Non-pigmented ciliary epithelial cell (primary cell): ENCODE measurements at places on chromosomes 3 and 15.

DNA sequence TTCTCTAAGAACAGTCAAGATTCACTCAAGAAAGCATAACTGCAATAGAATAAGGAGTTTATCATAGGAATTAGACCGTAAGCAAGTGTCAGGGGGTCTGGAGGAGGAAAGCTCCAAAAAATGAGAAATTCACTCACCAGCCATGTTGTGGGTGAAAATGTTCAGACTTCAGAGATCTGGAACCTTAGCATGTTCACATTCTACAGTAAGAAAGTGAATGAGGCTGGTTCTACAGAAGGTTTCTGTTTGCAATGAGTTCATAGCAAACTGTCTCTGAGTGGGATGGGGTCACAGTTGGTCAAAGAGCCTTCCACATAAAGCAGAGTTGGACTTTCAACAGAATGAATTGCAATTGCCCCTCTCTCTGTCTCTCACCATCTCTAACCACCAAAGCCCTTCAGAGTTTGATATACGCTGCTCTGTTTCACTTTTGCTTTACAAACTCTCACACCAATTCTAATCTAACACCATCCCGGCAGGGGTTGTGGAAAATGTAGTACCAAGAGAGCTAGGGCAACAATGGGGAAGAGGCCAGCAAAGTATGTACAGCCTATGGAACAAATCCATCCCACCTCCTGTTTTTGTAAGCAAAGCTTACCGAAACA, 581.8 kb upstream of the UBE2E2 start:
- no peak for DNase-seq

DNA sequence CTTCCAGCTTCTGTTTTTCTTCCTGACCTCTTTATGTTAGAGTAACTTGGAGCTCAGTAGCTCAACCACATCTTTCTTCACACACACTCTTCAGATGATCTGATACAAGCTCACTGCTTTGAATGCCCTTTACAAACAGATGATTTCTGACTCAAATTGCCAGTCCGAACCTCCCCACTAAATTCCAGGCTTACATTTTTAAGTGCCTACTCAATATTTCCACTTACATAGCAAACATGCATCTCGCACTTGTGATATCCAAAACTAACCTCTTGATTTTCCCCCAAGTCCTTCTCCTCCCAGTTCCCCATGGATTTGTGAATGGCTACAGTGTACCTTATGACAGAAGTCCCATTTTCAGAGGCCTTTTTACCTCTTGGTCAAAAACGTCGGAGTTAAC, 139.1 kb downstream of the GBE1 start:
- DNase-seq, result no peak

DNA sequence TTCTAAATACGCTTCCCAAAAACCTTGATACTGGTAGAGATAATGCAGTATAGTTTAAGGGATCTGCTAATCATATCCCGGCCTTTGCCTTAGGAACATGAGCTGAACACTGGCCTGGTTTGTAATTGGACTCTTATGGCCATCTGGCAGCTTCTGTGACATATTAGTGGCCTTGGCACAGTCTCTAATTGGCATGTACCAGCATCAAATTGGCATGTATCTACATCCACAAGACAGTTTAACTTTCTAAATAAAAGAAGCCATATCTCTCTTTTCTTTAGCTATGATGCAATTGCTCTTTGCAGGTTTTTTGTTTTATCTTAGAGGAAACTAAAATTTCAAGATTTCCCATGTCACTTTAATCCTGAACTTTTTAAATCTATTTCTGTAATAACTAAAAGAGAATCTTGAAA, 44.6 kb upstream of the FILIP1L start:
- DNase-seq, result no peak

- DNase-seq, result no peak
These were observed 436.1 kb downstream of the TUSC7 start for GRCh38 chr3:117145677-117146076.

- no peak for DNase-seq
These were observed 40.6 kb upstream of the SEC22A start for GRCh38 chr3:123161167-123161566.

DNA sequence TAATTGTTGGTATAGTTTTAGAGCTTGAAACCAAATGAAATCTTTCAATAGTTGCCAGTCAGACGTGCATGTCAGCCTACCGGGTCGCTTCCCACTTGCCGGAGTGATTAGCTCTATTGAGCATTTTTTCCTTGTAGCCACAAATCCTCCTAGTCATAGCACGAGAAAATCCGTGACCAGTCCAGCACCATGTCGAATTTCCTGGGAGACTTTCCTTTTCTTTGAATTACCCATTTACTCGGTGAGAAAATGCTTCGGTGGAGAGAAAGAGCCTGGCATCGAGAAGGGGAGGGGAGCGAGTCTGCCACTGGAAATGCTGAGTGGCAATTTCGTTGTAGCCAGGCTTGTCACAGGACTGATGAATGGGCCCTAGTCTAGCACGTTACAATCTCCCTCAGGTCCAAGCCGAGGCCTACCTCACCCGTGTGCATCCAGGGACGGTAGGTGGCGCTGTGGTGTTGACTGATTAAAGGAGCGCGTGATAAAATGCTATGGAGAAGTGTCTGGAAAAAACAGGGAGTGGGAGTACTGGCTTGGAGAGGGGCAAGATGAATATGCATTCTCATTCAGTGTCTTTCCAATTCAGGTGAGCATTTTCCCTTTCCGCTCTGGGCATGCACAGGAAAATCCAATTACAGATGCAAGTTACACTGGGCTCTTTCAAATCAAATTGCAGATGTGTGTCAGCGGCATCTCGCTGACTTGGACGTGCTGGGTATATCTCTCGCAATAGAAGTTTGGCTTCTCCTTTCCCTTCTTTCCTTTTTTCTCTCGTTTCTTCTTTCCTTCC, 238.8 kb downstream of the EDEM1 start:
- no peak for DNase-seq

DNA sequence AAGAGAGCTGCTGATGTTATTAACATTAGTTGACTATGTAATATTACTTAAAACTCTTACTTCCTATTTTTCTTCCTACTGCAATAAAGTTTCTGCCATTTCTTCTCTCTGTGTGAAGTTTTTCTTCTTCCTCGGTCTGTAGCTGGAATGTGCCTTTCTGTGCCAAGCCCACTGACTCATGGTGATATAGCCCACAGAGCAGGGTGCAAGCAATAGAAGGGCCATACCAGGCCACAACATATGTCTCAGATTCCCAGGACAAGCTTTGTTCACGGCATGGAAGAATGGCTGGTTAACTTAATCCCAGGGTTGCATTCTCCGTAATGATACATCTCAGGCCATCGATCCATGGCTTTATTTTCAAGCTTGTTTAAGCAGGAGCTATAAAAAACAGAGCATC, 815.3 kb downstream of the TUSC7 start:
- DNase-seq, result peak; percentile 45

- DNase-seq, result no peak
These were observed 37.7 kb downstream of the PCSK6 start for GRCh38 chr15:101451846-101452245.

- DNase-seq, result no peak
These were observed 57.8 kb upstream of the SUCLG2 start for GRCh38 chr3:67712259-67712658.

GRCh38 chr3:34248352-34248751, 449.9 kb downstream of the PDCD6IP start:
- no peak for DNase-seq
